ENCODE measurements at places on chromosomes 1 and 21. TPM values are rescaled to one million over a fixed set of nuclear protein-coding genes. Genes with fewer than 3 reads are reported as not detected.

The ALX3 gene
- total RNA-seq = 132 TPM

The MUL1 gene
- 28.2 TPM for total RNA-seq

The MYOM3 gene
- total RNA-seq = 0.11 TPM

The SLC30A2 gene
- 9.2 TPM for total RNA-seq

The GIPC2 gene
- 0.20 TPM for total RNA-seq

The KCNT2 gene
- total RNA-seq = 25.6 TPM

The EXO1 gene
- 9.4 TPM for total RNA-seq

The HSD3B2 gene
- total RNA-seq = 0.32 TPM

The RUNX3 gene
- 0.13 TPM for total RNA-seq

The SH2D1B gene
- total RNA-seq = not detected

The NID1 gene
- total RNA-seq = 45.5 TPM

The C1orf115 gene
- total RNA-seq = 1.8 TPM

The CNIH3 gene
- 9.2 TPM for total RNA-seq

The GREM2 gene
- total RNA-seq = 0.09 TPM

The RGSL1 gene
- not detected for total RNA-seq

The CFHR5 gene
- total RNA-seq = not detected

The PGBD2 gene
- 8.6 TPM for total RNA-seq

The HIVEP3 gene
- total RNA-seq = 8.9 TPM

The PIGV gene
- 13.1 TPM for total RNA-seq

The SELE gene
- total RNA-seq = 1.9 TPM

The IL19 gene
- total RNA-seq = not detected

The ANKRD35 gene
- total RNA-seq = 0.58 TPM

The RIPPLY3 gene
- 0.54 TPM for total RNA-seq

The TRIM46 gene
- total RNA-seq = 6.3 TPM

The RAP1GAP gene
- total RNA-seq = 8.0 TPM

The PLCH2 gene
- total RNA-seq = 1.7 TPM

The PRAMEF14 gene
- not detected for total RNA-seq

The ARMH1 gene
- 19.1 TPM for total RNA-seq

The CD48 gene
- 0.57 TPM for total RNA-seq

The ESRRG gene
- 12.7 TPM for total RNA-seq

The CLCA4 gene
- not detected for total RNA-seq

The BRINP3 gene
- 0.09 TPM for total RNA-seq

The CFAP74 gene
- total RNA-seq = 0.18 TPM

The ARTN gene
- 1.6 TPM for total RNA-seq

The HENMT1 gene
- total RNA-seq = 6.7 TPM

All from mesothelial cell of epicardium (in vitro differentiated cells).